ENCODE measurements at places on chromosomes 5 and 9. TPM values are rescaled to one million over a fixed set of nuclear protein-coding genes. Genes with fewer than 3 reads are reported as not detected.

GRCh38 chr5:151148583-151148982 lies 9.0 kb downstream of the ANXA6 start:
- DNase-seq = no peak

GRCh38 chr5:137190031-137190430 lies 309.1 kb downstream of the SPOCK1 start:
- no peak for DNase-seq

DNA sequence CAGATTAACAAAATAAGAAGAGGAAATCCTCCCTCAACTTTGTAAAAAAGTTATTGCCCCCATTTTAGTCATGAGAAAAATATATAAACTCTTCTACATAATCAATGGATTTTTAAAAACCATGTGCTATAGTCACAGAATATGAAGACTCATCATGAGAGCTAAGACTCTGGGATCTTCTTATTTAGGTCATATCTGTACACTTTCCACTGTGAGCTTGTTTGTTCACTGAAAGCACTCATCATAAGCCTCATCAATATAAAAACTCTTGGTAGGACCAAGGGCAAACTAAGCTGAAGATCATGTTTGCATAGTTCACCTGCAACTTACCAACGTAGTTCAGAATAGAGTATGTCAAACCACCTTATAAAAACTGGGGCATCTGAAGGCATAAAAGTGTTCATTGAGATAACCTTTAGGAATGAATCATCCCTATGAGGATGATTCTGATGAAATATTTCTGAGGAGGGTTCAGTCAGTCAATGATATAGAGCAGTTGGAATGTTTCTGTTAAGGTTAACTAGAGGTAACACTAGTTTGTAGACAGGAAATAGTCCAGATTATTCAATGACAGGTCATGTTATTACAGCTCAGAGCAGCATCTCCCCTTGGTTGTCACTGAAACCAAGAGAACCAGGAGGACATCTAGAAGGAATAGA lies 289.9 kb upstream of the SMC2 start:
- no peak for DNase-seq

DNA sequence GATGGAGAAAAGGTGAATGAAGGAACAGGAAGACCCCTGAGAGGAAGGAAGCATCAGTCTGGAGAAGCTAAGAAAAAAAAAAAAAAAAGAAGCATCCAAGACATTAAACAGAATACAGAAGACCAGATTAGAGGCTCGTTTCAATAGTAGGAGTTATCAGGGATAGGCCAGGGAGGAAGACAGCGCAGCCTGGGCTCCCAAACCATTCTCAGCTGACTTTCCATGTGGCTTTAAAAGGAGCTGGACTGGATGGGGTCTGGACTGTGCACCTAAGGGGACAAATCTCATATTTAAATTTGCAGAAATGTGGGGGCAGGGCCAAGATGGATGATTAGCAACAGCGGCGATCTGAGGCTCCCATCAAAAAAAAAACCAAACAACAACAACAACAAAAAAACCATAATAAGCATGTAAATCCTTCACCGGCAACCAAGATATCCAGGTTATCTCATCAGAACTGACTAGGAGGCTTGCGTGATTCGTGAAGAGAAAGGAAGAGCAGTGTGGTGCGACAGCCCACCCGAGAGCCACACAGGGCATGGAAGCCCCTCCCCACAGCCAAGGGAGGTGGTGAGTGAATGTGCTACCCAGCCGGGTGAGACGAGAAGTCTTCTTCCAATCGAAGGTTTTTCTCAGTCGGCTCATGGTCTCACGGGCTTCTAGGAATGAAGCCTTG lies 114.9 kb upstream of the ADAMTS16 start:
- DNase-seq = no peak

GRCh38 chr9:98455256-98456155 lies 200.1 kb upstream of the TBC1D2 start:
- DNase-seq = no peak

Gene ALAD
- 23.2 TPM for total RNA-seq

- DNase-seq = no peak
Observed at GRCh38 chr9:19023078-19023477, 9.9 kb downstream of the SAXO1 start.

Gene PCDHGC5
- total RNA-seq = 3.0 TPM

DNA sequence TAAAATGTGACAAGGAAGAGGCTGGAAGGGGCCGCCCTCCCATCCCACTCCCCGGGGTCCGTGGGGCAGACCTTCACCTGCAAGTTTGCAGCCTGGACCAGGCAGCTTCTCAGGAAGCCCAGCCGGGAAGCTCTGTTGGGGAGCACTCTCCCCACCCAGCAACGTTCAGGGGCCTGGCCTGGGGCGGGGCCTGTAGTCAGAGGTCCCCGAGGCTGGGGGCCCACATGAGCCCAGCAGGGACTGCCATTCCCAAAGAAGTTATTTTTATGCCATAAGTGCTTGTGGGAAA lies 32.7 kb upstream of the NOTCH1 start:
- no peak for DNase-seq

Gene CDC20B
- not detected for total RNA-seq

Gene IL33
- not detected for total RNA-seq

- DNase-seq = no peak
Observed at GRCh38 chr5:178384816-178385495, 152.4 kb upstream of the PHYKPL start.

Gene ARID3C
- total RNA-seq = not detected

Gene GNA14
- not detected for total RNA-seq

- no peak for DNase-seq
Observed at GRCh38 chr5:39073767-39074016, 507 bp downstream of the RICTOR start.

Gene PCDHGB4
- 5.3 TPM for total RNA-seq

DNA sequence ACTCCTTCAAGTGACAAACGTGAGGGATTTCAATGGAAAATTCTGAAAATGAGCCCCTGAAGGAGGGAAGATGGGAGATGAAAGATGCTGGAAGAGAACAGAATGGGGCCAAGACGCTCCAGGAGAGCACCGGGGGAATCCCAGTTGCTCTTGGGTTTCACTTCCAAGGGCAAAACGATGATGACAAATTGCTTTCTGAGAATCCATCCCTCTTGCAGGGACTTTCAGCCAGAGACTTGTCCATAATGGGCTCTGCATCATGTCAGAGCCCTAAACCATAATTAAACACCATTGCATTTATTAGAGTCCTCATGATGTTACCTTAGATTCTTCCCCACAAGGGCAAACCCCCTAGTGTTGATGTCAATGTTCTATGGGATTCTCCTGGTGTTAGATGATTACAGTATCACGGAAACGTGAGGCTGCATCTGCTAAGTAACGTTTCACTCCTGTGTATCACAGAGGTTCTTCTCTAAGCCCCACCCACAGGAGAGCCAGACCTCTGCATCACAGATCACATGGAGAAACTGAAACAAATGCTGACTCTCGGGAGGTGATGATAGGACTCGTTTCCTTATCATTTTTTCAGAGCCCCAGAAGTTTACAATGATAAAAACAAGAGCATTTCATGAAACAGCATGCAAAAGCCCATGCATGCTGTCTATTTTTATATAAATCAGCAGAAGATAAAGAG lies 114.4 kb downstream of the TENT4A start:
- no peak for DNase-seq

- DNase-seq = no peak
Observed at GRCh38 chr5:14771972-14772371, 99.6 kb downstream of the ANKH start.

GRCh38 chr9:68822596-68823165 lies 117.6 kb downstream of the PIP5K1B start:
- DNase-seq = no peak

- no peak for DNase-seq
Observed at GRCh38 chr9:3205421-3206095, 320.2 kb downstream of the RFX3 start.
